Mesenteric fat pad (tissue), 1 donor: ENCODE measurements at places on chromosomes 2 and 18. TPM values are rescaled to one million over a fixed set of nuclear protein-coding genes. Genes with fewer than 3 reads are reported as not detected.

- DNase-seq = no peak
These were observed 45.8 kb downstream of the LAMA3 start for GRCh38 chr18:23735021-23735464.

DNA sequence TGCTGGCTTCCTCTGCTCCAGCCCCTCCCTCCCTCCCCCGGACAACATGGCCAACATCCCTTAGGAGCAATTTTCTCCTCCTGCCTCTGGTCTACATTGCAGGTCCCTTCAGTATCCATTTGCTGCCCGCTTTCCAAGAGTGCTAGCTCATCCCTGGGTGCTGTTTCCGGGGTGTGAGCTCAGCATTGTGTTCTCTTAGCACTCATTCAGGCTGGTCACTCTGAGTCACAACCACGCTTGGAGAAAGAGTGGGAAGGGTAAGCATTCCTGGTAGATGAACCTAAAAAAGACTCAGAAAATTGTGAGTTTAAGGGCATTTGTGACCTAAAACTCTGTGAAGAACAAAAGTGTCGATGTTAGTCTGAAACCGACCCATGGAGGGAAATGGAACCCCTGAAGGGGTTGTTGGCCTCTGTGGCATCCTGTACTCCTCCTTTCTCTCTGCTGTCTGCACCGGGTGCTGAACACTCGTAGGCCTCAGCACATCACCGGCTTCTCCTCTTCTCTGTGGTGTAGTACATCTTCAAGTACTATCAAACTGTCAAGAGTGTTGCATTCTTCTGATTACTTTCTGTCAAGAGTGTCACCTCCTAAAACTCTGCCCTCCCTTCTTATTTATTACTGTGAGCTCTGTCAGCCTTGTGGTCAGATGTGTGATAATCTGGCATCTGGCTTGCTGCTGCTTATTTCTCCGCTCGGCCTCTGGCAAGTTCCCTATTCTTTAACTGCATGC, 73.0 kb downstream of the CTNNA2 start:
- no peak for DNase-seq

Gene PAX8
- 5.3 TPM for total RNA-seq

Gene TCF4
- total RNA-seq = 159 TPM

DNA sequence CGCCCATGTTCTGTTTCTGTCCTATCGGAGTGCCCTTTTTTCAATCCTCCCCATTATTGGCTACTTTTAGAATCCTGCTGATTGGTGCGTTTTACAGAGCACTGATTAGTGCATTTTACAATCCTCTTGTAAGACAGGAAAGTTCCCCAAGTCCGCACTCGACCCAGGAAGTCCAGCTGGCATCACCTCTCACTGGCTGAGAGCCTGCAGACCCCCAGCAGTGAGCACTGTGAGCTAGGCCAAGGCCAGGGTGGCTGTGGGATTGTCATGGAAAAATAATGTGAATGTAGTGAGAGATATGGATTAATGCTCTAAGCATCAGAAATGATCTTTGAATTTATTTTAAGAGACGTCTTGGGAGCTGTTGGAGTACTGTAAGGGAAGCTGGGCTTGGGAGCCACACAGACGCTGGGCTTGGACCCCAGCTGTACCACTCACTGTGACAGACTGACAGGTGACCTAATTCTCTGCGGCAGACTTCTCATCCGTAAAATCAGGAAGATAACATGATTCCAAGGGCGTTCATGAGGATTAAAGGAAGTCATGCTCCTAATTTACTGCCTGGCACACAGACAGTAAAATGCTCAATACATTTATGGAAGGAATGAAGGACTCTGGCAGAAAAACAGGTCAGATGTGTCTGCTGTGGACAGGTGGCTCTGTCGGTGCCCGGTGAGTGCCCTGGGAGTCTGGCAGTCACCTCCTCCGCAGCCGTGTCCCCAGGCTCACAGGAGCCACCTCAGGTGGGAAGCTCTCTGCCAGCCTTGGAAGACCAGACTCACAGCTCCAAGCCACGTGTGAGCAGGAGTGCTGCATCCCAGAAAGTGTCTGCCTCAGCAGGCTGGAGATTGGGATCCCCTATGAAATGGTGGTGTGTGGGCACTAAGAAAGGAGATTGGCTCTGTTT, 105.5 kb downstream of the FAM168B start:
- DNase-seq = peak; percentile 22

GRCh38 chr2:149595056-149595963, 7.7 kb upstream of the MMADHC start:
- no peak for DNase-seq

Gene C1QL2
- not detected for total RNA-seq

DNA sequence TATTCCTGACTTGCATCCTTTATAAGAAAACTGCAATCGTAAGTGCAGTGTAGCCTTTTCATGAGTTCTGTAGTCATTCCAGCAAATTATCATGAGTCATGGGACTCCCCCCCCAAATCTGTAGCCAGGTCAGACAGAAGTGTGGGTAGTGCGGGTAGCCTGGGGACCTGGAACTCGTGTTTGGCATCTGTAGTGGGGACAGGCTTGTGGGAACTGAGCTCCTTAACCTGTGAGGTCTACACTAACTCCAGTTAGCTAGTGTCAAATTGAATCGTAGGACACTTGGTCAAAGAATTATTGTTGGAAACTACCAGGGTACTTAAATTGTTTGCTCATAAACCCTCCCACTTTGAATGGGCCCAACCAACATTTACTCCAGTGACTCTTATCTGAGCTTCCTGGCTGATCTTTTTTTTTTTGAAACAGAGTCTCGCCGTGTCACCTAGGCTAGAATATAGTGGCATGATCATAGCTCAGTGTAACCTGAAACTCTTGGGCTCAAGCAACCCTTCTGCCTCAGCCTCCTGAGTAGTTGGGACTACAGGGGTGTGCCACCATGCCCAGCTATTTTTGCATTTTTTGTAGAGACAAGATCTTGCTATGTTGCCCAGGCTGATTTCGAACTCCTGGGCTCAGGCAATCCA, 12.4 kb downstream of the PFN4 start:
- DNase-seq = no peak

- DNase-seq = no peak
These were observed 23.3 kb downstream of the AOX1 start for GRCh38 chr2:200609028-200609614.

- DNase-seq = peak; percentile 77
These were observed 35.1 kb upstream of the B3GNT7 start for GRCh38 chr2:231360401-231360800.

Gene IMPACT
- 33.3 TPM for total RNA-seq

GRCh38 chr2:8357738-8358518, 323.9 kb upstream of the ID2 start:
- no peak for DNase-seq

DNA sequence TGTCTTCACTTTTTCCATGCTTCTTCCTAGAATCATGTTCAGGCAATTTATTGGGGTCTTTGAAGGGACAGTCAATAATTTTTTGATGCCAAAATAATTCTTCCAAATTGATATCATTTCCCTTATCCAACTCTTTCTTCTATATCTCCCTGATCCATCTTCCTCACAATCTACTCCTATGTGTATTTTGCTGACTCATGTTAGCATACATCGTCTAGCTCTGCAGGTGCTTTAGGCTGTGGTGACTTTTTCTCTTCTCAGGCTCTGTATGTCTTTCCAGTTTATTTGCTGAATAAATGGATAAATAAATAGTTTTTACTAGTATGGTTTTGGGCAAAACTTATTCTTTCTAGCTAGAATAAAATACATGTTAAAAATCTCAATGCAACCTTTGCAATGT, 1650.9 kb upstream of the TMEFF2 start:
- DNase-seq = no peak

- DNase-seq = no peak
These were observed 557.1 kb upstream of the CHAC2 start for GRCh38 chr2:53210538-53210937.

GRCh38 chr18:48987821-48988220, 37.1 kb upstream of the SMAD7 start:
- no peak for DNase-seq

DNA sequence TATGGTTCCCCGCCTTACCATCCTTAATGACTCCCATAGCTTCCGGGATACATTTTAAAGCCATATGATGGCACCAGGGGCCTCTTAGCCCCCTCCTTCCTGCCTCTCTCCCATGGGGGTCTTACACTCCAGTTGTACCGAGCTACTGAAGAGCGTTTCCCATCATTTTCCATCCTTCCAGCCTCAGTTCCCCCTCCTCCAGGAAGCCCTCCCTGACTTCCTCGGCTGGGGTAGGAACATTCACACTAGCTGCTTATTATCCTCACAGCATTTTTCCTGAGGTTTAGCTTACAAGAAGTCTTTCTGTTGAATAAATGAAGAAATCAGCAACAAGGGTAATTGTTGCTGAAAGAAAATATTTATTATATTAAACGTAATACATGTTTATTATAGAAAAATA, 41.1 kb downstream of the LRRFIP1 start:
- DNase-seq = no peak

DNA sequence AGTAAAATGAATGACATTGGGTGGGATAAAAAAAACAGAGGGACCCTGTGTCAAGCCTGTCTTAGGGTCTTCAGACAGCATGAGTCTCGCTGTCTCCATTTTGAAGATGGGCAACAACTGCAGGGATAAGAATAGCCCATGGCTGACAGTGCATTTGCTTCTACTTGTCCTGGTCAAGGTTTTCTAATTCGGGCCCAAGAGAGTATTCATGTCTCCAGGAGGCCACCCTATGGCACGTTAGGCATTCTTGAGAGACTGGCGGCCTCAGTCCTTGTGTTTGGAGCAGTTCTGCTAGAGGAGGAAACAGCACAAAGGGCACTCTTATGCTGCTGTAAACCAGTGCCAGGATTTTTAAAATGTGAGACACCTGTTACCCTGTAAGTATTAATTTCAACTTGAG, 9.5 kb upstream of the MYL1 start:
- no peak for DNase-seq

DNA sequence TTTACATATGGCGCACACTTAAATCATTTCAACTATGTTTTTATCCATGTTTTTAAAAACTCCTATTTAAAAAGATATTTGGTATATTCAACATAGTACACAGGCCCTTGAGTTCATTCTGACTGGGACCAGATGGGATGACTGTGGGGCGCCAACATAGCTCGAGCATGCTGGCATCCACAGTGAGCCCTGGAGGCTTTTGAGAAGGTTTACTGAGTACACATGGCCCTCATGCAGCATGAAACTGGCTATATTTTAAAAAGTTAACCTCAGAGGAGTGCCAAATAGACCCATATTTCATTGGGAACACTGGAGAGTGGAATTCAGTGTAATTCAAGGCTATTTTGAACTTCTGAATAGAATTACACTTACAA, 83.6 kb downstream of the CCDC85A start:
- no peak for DNase-seq

DNA sequence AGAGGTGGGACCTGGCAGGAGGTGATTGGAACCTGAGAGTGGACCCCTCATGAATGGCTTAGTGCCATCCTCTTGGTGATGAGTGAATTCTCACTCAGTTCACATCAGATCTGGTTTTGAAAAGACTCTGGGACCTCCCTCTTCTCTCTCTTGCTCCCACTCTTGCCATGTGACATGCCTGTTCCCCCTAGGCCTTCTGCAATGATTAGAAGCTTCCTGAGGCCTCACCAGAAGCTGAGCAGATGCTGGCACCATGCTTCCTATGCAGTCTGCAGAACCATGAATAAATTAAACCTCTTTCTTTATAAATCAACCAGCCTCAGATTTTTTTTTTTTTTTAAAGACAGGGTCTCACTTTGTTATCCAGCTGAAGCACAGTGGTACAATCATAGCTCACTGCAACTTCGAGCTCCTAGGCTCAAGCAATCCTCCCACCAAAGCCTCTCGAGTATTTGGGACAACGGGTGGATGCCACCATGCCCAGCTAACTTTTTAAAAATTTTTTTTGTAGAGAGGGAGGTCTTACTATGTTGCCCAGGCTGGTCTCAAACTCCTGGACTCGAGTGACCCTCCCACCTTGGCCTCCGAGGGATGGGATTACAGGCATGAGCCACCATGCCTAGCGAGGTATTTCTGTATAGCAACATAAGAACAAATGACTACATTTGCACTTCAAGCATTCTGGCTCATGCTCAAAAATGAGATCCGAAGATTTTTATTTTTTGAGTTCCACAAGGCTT, 2.0 kb upstream of the ZFAND2B start:
- no peak for DNase-seq

Gene ABCB6
- total RNA-seq = 36.5 TPM

DNA sequence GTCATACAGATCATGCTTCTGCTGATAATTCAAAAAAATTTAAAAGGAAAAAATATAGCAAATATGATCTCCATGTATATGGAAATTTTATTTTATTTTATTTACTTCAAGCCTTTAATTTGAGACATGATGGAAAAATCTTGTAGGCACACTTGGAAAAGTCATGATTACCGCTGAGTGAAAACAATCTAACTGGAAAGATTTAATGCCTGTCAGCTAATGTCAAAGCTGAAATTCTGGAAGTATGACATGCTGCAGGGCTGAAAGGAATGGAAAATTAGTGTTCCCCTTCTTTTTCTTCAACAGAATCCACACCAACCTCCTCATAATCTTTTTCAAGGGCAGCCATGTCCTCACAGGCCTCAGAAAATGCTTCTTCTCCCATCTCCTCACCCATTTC, 58.2 kb downstream of the RPRM start:
- no peak for DNase-seq

Gene MLPH
- total RNA-seq = 7.3 TPM

GRCh38 chr2:218259099-218259961, 1.5 kb upstream of the GPBAR1 start:
- peak; percentile 89 for DNase-seq

GRCh38 chr2:241613017-241613780, 23.8 kb downstream of the THAP4 start:
- no peak for DNase-seq

- peak; percentile 77 for DNase-seq
These were observed 41.4 kb downstream of the STEAP3 start for GRCh38 chr2:119264781-119265692.

GRCh38 chr2:53567073-53567472, 200.5 kb upstream of the CHAC2 start:
- no peak for DNase-seq

DNA sequence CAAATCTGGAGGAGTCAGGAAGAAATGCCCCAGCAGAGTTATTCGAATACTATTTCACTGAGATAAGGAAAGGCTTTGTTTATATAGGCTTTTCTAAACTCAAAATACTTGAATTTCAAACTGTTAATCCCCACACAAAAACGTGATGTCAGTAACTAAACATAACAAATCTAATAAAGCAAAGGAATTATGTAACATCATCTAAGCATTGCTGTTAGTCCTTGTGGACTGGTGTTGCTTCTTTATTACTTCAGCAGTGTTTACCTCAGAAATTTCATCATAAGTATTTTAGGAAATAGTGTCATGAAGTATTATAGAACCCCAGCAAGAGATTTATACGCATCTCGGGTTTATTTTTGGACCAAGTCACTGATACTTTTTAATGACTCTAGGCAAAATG, 19.7 kb upstream of the SANBR start:
- no peak for DNase-seq
